ENCODE measurements at places on chromosomes 3 and 15. TPM values are rescaled to one million over a fixed set of nuclear protein-coding genes. Genes with fewer than 3 reads are reported as not detected.

DNA sequence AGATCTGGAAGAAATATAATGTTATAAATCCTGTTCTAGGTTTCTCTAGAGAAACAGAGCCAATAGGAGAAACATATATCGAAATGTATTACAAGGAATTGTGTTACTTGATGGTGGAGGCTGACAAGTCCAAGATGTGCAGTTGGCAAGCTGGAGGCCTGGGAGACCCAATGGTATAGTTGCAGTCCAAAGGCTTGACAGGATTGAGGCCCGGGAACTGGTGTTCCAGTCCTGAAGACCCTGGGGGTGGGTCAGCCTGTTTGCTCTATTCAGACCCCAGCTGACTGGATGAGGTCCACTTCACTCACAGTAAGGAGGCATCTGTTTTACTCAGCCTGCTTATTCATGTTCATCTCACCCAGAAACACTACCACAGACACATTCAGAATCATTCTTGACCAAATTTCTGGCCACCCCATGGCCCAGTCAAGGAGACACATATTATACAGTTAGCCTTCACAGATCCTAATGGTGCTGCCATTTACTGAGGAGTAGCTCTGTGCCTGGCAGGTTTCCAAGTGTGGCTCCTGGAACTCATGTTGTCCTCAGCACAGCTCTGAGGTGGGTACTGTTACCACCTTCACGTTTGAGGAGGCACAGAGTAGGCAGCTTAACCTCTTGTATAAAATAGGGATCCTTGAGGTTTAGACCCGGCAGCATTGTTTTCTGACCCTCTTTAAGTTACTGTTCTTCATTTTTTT, 3.7 kb downstream of the TRAK1 start:
- DNase-seq = no peak

GRCh38 chr15:64892847-64893403, 18.8 kb upstream of the ANKDD1A start:
- DNase-seq = no peak

- DNase-seq = no peak
Observed at GRCh38 chr3:184592371-184593219, 31.0 kb downstream of the EPHB3 start.

GRCh38 chr15:28025413-28025812, 73.7 kb downstream of the OCA2 start:
- no peak for DNase-seq

DNA sequence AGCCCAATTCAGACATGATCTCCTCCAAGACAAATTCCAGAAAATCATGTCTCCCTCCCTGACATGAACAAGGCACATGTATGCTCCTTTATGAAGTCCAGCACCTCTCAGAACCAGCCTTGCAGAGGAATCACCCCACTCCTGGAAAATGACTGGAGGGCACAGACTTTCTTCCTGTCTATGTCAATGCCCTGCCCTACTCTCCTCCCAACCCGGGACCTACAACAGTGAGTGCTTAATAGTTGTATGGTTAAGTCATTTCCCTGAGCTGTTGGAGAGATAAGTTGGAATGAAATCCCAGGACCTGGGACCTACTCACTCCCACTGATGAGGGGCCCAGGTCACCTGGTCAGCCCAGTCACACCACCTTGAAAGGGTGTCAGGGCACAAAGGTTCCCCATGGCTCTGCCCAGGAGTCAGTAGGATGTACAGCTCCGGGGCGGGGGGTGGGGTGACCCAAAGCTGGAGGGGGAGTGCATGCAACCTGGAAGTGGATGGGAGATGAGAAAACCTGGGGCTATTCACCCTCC, 80.1 kb upstream of the HERC1 start:
- no peak for DNase-seq

GRCh38 chr15:43519196-43519595, 1.8 kb downstream of the MAP1A start:
- no peak for DNase-seq

DNA sequence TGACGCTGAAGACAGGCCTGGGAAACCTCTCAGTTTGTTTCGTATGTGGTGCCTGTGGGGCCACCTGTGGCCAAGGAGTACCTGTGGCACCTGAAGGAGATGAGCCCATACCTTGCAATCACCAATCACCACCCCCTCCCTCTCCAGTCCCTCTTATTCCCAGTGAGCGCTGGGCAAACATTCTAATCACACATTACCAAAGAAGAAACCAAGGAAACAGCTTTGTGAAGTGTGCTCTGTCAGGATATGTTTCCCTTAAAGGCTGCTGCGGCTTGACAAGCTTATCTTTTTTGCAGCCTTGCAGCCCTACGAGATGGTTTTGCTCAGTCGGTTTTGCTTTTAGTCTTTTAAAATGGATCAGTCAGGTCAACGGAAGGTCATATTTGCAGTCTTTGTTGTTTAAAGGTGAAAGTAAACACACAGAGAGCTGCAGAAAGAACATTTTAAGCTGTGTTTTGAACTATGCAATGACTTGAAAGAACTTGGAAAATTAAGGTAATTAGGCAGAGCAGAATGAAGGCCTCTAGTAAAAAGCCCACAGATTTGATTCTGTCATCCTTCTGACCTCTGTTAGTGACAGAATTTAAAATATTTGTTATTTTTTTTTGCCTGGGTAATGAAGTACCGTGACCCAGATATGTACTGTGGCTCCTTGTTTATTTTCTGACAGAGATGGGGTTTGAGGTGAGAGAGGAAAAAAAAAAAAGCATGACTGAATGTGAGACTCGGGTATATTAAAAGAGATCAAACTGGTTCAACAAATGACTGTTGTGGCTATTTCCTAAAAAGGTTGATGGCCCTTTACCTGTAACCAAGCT, 461.4 kb downstream of the NSUN3 start:
- no peak for DNase-seq

U2SURP gene
- 275 TPM for total RNA-seq

DNA sequence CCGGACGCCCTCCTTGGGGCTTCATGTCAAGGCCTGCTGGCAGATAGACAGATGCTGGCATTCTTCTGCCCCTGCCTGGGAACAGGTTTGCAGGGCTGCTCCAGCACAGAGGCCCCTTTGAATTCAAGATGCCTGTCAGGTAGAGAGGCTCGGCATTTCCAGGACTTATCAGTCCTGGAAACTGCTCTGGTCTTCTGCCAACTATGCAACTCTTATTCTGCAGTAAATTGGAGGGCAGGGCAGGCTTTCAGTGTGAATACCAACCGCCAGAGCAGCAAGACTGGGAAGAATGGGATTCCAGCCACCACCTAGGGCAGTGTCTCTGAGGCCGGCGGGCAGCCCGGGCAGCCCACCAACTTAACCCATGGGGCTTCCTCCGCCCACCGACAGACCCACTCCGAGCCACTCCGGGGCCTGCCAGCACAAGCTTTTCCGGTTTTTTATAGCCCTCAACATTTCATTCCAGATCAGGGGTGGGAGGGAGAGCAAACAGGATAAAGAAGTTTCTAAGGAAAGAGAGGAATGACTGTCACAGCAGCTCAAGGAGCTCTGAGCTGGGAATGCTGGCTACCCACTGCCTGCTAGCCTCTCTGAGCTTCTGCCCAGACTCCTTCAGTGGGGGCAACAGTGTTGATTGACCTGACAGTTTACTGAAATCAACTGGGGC, 140.9 kb downstream of the NTRK3 start:
- no peak for DNase-seq

EIF4E3 gene
- total RNA-seq = 8.7 TPM

PLA2G4E gene
- total RNA-seq = 0.09 TPM

DNA sequence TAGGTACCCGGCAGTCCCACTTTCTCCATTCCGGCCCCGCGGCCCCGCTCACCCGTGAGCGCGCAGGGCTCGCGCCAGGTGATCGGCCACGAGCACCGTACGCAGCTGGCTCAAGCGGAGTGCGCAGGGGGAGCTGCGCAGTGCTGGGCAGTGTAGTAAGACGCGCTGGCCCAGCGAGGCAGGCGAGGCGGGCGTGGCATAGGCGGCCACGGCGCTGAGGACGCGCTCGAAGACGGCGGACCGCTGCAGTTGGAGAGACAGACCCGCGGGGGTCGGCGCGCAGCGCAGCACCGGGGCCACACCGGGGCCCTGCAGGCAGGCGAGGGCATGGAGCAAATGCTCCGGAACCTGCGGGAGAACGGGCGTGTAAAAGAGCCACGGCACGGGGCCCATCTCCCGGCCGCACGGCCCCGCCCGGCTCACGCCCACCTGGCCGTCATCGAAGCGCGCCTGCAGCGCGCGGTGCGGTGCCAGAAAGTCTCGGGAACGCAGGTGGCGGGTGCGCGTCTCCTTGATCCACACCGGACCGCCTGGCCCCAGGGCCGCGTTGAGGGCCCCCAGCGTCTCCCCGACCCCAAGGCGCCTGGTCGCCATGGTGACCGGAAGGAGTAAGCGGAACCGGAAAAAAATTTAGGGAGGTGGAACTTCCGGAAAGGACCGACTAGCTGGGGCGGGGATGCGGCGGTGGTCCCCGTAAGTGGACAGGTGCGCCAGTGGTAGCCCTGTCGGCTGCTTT, at the start of gene DALRD3:
DALRD3 (minus strand) TSS at position 610 of the 736 bp plus-strand sequence; CDS start at position 594, 16 bp downstream.
- DNase-seq = peak; percentile 75

DNA sequence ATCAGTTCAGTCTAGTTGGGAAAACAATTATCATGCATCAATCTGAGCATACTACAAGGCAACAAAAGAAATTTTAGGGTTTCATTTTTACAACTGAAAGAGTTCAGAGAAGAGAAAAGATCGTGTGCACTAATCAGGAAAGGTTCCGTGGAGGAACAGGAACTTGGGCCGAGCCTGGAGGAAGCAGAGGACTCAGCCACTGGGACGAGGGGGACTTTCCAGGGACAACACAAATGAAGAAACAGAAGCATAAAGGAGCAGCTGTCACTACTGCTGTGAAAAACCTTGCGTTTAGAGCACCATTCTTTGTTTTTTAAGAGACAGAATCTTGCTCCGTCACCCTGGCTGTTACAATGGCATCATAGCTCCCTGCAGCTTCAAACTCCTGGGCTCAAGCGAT, 60.5 kb downstream of the MYO1E start:
- no peak for DNase-seq

- no peak for DNase-seq
Observed at GRCh38 chr15:41794081-41794480, 19.8 kb downstream of the MAPKBP1 start.

DNA sequence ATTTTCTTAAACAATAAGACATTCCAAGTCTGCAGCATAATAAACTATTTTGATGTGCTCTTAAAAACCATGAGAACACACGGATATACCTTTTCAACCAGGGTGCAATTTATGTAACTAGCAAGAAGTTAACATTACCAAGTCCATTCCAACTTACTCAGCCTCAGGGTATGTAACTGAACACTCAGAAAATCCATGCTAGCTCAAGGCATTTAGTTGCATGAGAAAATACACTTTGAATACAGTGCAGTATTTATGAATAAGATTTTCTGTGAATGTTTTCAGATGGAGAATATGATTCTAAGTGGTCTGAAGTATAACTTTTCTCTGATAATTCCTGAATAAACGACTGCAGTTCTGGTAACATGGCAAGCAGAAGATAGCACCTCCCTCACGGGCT, 124.3 kb downstream of the SNRK start:
- DNase-seq = no peak

TNIK gene
- 17.6 TPM for total RNA-seq

GRCh38 chr3:143375698-143376097, 256.1 kb downstream of the CHST2 start:
- DNase-seq = no peak

RBP2 gene
- not detected for total RNA-seq

ERICH6 gene
- total RNA-seq = not detected

DNA sequence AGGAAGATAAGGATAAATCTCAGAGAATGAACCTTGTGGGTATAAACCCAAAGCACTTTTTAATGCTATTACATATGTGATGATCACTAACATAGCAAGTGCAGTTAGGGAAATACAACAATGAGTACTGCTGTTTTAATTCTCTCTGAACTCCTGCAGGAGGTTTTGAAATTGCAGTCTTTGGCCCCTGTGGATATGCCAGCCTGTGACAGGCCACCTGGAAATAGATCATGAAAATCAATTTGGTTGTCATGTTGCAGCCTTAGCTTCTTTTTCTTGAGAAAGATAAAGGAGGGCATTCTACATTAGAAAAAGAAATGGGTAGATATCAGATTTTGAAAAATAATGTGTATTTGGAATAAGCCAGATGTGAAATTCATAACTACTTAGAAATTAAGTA, 103.6 kb downstream of the RSRC1 start:
- DNase-seq = no peak

- no peak for DNase-seq
Observed at GRCh38 chr3:149625795-149626194, 32.0 kb downstream of the WWTR1 start.

DNA sequence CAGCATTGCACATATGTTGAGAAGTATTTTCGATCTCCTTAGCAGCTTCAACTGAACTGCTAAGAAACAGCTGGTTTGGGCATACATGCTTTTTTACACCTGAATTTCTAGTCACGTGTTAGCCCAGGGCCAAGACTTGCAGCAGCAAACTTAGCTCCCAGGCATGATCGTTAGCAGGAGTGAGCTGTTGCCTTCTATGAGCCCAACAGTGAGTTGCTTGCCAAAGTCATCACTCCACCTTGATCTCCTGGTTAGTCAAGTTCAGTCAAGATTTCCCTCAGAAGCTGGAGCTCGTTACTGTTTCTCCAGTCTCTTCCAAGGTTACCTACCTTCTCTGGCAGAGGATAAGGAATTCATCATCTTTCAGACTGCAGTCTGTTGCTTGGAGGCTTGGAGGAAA, 100.4 kb upstream of the SEMA6D start:
- no peak for DNase-seq

DNA sequence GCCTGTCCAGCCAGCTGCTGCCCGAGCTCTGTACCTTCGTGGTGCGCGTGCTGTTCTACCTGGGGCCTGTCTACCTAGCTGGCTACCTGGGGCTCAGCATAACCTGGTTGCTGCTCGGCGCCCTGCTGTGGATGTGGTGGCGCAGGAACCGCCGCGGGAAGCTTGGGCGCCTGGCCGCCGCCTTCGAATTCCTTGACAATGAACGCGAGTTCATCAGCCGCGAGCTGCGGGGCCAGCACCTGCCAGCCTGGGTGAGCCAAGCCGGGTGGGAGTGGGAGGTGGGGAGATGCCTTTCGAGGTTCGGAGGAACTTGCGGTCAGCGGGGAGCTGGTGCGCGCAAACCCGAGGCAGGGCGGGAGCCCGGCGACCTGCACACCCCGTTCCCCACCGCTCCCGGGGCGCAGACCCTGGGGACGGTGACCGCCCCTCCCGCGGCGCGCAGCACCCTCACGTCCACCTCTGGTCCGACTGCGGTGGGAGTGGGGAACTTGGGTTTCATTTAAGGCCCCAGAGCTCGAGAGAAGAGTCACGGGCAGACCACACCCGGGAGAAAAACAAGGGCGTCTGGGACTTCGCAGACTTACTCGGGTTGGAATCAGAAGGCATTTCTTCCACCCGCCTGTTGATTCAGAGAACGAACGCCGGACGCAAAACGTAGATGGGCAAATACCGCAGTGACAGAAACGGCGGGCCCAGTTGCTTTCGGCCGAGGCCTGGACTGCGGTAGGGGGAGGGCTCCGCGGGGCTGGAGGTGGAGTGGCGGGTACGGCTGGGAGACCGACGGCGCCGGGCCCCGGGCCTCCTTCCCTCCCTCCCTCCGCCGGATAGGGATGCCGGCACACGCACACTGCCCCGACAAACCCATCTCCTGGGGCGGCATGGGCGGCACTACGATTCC, 708 bp downstream of the ESYT3 start:
- DNase-seq = peak; percentile 57

SSUH2 gene
- 0.54 TPM for total RNA-seq

Data from Calu3 (cell line).